ENCODE measurements at places on chromosomes 5 and 9.

DNA sequence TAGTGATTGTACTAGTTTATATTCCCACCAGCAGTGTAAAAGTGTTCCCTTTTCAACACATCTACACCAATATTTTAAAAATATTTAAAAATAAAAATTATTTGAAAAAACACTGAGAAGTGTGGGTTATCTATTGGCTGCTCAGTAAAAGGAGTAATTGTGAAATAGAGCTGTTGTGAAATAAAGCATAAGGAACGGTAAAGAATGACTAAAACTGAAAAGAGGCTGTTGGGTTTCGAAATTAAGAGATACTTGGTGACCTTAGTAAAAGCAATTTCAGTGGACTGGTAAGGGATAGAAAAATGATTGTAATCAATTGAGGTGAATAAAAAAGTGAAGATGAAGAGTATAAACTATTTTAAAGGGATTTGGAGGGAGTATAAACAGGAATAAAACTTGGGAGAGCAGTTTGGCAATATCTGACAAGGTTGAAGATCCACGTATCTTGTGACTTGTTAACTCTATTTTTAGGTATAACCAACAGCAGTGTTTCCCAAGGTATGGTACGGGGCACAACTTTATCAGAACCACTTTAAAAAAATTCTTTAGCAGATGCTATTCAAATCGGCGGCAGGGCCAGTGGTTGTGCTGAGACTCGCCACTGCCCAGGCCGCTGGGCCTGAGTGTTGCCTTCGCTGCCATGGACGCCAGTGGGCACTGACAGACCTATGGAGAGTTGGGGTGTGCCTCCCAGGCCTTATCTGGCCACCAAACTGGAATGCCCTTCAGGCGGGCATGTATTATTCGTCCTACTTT is 63.3 kb downstream of the TMEM38B start:
- no peak for DNase-seq

DNA sequence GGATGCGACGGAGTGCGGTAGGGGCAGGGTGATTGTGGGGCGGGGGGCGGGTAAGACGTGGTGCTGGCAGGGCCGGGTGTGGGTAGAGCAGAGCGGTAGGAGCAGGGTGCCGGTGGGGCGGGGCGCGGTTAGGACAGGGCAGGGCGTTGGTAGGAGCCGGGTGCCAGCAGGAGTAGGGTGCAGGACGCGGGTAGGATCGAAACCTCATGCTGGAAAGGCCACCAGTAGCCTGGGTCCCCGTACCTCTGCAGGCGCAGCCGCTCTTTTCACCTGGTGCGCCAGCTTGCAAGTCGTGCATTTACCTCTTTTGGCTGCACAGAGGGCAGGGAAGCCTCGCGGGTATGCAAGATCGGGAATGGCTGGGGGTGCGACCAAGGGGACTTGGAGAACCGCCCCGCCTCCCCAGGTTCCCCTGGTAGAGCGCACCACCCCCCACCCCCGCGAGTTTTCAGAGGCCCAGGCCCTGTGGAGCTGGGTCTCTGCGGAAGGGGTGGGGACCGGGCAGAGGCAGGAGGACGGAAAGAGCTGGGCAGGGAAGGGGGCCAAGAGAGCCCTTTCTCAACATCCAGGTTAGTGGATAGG is 104.8 kb upstream of the SIMC1 start:
- no peak for DNase-seq

GRCh38 chr5:124000538-124000937 is 488.6 kb downstream of the CSNK1G3 start:
- no peak for DNase-seq

DNA sequence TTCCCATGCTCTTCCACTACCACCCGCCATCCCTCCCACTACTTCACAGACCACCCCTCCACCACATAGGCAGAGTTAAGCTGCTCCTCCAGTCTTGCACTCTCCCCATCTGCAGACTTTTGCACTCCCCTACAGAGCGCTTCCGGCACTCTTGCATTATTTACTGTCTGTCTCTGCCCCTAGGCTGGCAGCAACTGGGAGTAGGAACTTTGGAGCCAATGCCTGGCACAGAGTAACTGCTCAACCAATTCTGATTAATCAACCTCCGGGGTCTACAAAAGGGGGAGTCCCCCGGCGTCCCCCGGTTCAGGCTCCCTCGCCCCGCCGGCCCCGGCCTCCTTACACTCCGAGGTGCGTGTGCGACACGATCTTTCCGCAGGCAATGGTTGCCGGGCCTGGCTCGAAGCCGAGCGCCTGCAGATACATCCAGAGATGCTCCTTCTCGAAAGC is 498 bp downstream of the HAUS6 start:
- no peak for DNase-seq

GRCh38 chr5:3347741-3348140 is 247.9 kb upstream of the IRX1 start:
- no peak for DNase-seq

DNA sequence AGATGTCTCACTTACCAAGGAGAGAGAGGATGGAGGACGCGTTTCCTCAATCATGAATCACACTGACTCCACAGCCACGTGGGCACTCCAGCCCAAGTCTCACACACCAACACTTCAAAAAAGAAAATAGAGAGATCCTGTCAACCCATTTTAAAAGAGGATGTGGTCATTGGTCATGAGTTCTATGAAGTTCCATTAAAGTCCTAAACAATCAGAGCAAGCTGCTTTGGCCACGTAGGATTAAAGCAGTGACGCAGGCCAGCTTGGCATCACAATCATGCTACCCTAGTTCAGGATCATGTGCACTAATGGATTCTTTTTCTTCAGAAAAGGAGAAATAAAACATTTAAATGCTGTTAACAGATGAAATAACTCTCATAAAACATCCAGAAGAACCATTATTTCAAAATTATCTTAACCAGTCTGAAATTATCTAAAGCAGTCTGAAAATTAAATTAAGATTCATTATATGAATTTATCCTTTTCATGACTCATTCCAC is 108.1 kb downstream of the SEMA5A start:
- no peak for DNase-seq

DNA sequence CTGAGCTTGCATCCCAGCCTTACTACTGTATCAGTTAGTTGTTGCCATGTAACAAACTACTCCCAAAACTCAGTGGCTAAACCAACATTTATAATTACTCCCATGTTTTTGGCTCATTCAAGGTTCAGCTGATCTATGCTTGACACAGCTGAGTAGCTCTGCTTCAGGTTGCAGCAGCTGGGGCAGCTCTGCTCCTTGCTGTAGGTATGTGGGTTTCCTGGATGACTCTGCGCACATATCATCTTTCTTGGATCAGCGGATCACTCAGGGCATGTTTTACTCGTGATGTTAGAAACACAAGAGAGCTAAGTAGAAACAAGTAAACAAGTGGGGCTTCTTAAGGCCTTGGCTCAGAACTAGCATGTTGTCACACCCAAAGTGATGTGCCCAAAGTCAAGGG is 15.1 kb downstream of the TEK start:
- DNase-seq, result no peak

DNA sequence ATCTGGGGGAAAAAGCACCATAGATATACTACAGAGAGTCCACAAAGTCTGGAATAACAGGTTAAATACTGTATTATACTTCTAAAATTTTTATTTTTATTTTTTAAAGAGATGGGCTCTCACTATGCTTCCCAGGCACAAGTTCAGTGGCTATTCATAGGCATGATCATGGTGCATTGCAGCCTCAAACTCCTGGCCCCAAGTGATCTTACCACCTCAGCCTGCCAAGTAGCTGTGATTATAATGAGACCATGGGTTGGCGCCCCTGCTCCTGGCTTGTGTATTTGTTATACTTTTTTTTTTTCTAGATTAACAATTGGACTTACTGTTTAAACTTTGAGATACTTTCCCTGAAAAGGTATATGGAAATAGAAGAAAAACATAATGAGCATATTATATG is 25.9 kb downstream of the ERBIN start:
- DNase-seq, result no peak

DNA sequence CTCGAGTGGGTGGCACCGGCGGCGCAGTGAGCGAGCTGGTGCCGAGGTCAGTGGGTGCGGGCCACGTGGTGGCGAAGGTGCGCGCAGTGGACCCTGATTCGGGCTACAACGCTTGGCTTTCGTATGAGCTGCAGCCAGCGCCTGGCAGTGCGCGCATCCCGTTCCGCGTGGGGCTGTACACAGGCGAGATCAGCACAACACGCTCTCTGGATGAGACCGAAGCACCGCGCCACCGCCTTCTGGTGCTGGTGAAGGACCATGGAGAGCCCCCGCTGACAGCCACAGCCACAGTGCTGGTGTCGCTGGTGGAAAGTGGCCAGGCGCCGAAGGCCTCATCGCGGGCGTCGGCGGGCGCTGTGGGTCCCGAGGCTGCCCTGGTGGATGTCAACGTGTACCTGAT is 2.1 kb downstream of the PCDHA5 start:
- no peak for DNase-seq

DNA sequence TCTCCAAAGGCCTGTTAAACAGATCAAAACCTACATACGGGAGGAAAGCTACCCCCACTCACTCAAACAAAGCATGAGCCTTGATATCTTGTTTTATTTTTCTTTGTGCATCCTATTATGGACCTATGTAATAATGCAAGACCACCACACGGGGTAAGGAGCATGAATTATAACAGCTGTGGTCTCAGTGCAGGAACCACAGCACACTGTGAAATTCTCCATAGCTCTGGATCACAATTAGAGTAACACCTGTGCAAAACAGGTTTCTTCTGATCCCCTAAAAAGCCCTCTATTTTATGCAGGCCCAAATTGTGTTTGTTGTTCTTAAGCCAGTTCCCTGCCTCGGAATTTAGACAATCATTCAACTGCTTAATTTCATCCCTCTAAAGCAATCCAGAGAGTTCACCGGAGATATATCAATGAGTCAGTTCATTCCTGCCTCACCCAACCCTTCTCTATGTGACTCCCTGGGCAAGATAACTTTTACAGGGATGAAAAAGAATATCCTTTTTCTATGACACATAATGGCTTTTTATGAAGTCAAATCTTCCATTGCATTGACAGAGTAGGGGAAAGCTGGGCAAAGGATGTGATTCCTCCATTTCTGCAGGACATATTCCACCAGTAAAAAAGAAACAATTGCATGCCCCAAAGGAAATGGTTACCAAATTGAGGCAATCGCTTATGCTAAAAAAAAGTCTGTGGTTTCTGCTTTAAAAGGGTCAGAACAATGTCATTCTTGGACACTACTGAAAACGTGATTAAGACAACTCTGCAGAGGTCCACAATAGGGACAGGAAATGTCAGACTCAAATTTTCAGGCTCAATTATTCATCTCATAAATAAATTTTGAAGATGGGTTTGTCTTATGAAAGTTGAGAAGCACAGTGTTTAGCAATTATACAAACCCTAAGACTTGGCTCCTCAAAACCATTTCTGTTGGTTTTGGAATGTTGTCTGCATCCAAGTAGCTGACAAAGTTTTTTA is 41.6 kb upstream of the FST start:
- DNase-seq, result no peak

DNA sequence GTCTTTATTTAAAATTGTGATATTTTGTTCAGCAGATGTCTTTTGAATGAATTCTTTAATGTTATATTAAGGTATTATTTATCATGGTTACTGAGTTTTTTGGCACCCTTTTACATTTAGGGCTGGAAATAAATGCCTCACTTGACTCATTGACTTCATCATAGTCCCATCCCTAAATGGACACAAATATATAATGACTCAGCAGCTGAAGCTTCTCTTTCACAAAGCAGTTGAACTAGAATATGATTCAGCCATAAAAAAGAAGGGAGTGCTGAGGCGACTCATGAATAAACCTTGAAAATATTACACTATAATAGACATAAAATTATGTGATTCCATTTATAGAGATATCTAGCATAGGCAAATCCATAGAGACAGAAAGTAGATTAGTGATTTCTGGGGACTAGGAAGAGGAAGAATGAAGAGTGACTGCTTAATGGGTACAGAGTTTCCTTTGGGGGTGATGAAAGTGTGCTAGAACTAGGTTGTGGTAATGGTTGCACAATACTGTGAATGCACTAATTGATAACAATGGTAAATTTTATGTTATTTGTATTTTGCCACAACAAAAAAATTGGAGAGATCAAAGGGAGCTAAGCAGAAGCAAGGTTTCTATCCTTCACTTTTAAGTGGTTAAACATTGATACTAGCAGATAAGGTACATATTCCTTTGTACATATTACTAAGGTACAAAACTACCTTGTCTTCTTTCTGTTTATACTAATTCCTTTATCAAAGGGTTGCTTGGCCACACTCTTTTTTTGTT is 449.6 kb downstream of the NTRK2 start:
- DNase-seq, result no peak

- DNase-seq, result no peak
These were observed 31.2 kb upstream of the NDUFB6 start for GRCh38 chr9:32603914-32604852.

- DNase-seq, result no peak
These were observed 15.3 kb downstream of the BICD2 start for GRCh38 chr9:92749071-92749933.

DNA sequence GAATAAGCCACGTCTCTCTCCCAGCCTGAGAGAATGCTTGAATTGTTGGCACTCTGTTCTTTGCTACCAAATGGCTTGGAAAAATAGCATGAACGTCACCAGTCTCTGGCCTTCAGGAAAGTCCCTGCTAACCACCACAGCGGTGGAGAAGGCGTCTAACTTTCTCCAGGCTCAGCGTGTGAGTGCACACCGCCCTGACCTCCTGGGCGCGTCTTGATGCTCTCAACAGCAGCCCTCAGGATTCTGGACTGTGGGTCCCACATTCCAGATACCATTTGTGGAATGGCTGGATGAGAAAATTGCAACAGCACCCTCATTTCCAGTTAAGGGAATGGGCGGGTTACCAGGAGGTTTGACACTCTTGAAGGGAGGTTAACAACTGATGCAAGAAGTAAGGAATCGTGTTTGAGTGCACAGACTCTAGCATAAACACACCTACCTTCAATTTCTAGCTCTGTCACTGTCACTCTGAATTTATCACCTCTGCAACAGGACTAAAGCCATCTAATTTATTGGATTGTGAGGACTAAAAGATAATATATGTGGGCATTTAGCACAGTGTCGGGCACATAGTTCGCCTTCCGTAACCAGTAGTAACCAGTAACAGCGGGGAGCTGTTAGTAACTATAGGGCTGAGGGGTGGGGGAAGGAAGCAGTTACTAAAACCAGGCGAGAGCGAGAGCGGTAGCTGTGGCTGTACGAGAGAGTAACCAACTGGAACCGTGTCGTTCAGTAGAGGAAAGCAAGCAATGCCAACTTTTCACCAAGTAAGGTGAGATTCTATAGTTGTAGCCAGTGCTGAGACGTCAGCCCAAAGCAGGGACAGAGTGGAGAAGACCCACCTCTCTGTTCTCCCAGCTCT is 807 bp upstream of the PLGRKT start:
- DNase-seq, result no peak

All from left ventricle myocardium inferior (tissue), 1 donor.